Caco-2 (cell line): ENCODE measurements at places on chromosomes 11 and 22. TPM values are rescaled to one million over a fixed set of nuclear protein-coding genes. Genes with fewer than 3 reads are reported as not detected.
A peak's percentile ranks its signal among the peaks of the same experiment; 100 is the strongest.

OMP gene
- 0.70 and 2.5 TPM in 2 replicates for total RNA-seq

DNA sequence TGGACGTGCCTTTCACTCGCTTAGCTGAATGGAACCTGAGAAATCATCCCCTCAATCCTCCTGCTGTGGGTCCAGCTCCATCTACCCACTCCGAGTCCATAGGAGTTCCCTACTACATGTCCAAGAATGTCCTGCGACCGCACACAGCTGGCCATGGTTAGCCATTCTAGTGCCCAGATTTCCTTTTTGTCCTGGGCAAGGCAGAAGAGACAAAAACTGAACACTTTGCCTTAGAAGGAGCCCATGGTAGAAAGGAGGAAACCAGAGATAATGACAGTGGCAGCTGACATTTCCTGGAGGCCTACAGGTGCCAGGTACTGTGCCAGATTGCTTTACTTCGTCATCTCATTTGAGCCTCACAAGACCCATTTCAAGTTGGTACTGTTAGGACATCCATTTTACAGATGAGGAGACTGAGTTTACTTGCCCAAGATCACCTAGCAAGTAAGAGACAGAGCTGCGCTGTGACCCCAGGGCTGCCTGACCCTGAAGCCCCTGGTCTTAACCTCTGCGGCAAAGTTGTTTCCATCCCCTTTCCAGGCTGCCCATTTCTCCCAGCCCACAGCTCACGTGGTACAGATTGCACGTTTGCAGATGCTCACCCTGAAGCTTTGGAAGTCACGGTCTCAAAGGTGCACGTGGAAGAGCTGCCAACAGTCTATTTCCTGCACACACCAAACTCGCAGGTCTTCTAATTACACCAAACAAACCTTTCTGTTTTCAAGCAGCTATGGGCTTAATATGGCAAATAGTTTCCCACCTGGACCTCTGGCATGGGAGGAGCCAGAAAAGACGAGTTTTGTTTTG lies 112.7 kb downstream of the ZBTB16 start:
- no peaks in the 10 kb centered on the region for H3K27me3 ChIP-seq
- H3K27ac ChIP-seq: no peak overlapping the region
- H3K4me1 ChIP-seq: peaks cover 10% of the 10 kb centered on the region
- H3K4me3 ChIP-seq: no peak overlapping the region
- H3K36me3 ChIP-seq: 0 out of 2 replicates have a peak, but pooled peaks cover 2% of the 10 kb centered on the region
- no peak for DNase-seq

DNA sequence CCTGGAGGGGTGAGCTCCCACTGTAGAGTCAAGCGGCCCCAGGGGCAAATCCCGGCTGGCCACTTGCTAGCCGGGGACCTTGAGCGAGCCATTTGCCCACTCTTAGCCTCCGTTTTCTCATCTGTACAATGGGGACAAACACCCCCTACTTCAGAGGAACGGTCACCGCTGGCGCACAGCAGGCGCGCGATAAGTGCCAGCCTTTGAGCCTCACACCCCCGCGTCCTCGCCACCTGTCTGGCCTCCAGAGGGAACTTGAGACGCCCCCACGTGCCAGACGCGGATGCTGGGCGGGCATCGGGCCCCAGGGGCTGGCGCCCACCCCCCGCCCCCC lies 72.6 kb upstream of the TCF20 start:
- H3K4me3 ChIP-seq: peak overlapping the region; percentile 38
- no peak for DNase-seq
- H3K27ac ChIP-seq: peak overlapping the region; percentile 32
- H3K4me1 ChIP-seq: no peaks in the 10 kb centered on the region

TMEM45B gene
- 58.2 and 60.0 TPM in 2 replicates for total RNA-seq

RPS19BP1 gene
- total RNA-seq: 85.8 and 88.0 TPM in 2 replicates

PISD gene
- total RNA-seq: 56.7 and 58.7 TPM in 2 replicates

GRCh38 chr11:1238767-1239595 lies 16.1 kb downstream of the MUC5B start:
- H3K36me3 ChIP-seq: no peaks in the 10 kb centered on the region
- H3K4me3 ChIP-seq: no peak overlapping the region
- H3K27me3 ChIP-seq: no peaks in the 10 kb centered on the region
- DNase-seq: peak; percentile 84

GRCh38 chr22:50443801-50444625 lies 30.8 kb downstream of the SBF1 start:
- no peaks in the 10 kb centered on the region for H3K27me3 ChIP-seq
- H3K4me1 ChIP-seq: no peaks in the 10 kb centered on the region
- DNase-seq: no peak
- H3K36me3 ChIP-seq: no peaks in the 10 kb centered on the region
- H3K4me3 ChIP-seq: no peak overlapping the region

DNA sequence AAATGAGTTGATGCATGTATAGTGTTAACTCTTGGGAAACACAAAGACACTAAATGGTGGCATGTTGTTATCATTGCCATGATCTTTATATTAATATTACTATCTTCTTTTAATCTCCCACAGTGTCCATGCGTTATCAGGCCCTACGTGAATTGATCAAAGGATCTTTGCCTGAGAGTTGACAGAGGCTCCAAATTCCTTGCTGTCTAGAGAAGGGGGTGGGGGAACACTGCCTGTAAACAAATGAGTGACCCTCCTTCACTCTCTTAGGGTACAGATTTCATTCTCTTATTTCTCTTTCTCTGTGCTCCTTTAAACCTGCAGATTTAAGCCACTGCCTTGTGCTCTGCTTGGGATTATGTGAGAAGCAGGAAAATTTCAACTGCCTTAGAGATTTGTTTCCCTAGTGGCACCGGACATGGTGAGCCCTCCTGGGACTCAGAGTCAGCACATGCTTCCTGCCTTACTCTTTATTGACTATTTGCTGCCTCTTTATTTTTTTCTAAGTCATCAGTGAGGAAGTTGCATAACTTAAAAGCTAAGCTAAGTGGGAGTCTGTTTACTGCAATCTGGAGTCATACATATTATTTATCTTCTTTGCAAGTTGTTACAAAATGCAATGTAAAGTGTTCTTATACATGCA lies 122.9 kb downstream of the MAML2 start:
- H3K36me3 ChIP-seq: no peaks in the 10 kb centered on the region
- no peak overlapping the region for H3K4me3 ChIP-seq
- peak overlapping the region; percentile 81 for H3K27ac ChIP-seq
- DNase-seq: peak; percentile 67
- no peaks in the 10 kb centered on the region for H3K27me3 ChIP-seq
- H3K4me1 ChIP-seq: peaks cover 47% of the 10 kb centered on the region

- no peak for DNase-seq
- no peaks in the 10 kb centered on the region for H3K36me3 ChIP-seq
- H3K27me3 ChIP-seq: no peaks in the 10 kb centered on the region; the same call in 1 of the 2 replicates
- no peak overlapping the region for H3K4me3 ChIP-seq
- H3K27ac ChIP-seq: no peak overlapping the region
Measured at GRCh38 chr22:26410386-26410785, 18.7 kb upstream of the ASPHD2 start.

- no peak for DNase-seq
- H3K36me3 ChIP-seq: no peaks in the 10 kb centered on the region
- no peaks in the 10 kb centered on the region for H3K4me1 ChIP-seq
- H3K27me3 ChIP-seq: no peaks in the 10 kb centered on the region
- H3K4me3 ChIP-seq: no peak overlapping the region
- no peak overlapping the region for H3K27ac ChIP-seq
Measured at GRCh38 chr11:120658071-120658423, 146.5 kb downstream of the GRIK4 start.

KBTBD4 gene
- 11.9 and 12.5 TPM in 2 replicates for total RNA-seq

DNA sequence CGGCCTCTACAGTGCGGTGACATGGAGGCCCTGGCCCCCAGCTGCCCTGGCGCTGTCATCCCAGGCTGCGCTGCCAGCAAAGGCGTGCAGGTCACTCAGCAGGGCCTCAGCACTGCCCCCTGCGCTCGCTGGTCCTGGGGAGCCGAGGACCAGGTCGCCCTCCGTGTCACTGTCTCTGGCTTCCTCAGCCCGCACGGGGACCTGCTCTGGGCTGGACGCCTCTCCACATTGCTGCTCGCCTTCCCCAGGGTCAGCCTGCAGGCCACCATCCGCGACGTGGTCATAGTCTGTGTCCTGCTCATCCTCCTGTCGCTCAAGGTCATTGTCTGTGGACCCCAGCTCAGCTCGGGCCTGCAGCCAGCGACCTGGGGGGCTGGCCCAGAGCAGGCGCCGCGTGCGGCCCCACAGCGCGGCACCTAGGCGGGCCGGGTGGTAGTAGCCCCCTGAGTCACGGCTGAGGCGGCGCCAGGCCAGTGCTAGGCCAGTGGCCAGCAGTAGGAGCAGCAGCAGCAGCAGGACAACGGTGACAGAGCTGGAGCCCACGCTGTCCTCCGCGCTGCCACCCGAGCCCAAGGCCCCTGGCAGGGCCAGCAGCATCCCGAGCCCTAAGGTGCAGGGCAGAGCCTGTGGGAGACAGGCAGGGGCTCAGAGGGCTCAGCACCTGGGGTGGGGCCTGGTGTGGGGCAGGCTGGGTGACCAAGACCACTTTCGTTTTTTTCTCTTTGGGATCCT lies 1.6 kb downstream of the PTPRCAP start:
- no peak overlapping the region for H3K4me3 ChIP-seq
- no peaks in the 10 kb centered on the region for H3K4me1 ChIP-seq
- peaks cover 21% of the 10 kb centered on the region for H3K36me3 ChIP-seq
- no peak for DNase-seq
- H3K27me3 ChIP-seq: no peaks in the 10 kb centered on the region
- H3K27ac ChIP-seq: peak overlapping the region; percentile 45

GRCh38 chr11:111499483-111499882 lies 12.7 kb downstream of the BTG4 start:
- no peaks in the 10 kb centered on the region for H3K27me3 ChIP-seq
- DNase-seq: no peak
- H3K36me3 ChIP-seq: no peaks in the 10 kb centered on the region
- no peak overlapping the region for H3K4me3 ChIP-seq
- H3K27ac ChIP-seq: no peak overlapping the region
- no peaks in the 10 kb centered on the region for H3K4me1 ChIP-seq

C11orf91 gene
- not detected in 2 replicates for total RNA-seq

PNPLA5 gene
- total RNA-seq: not detected in 2 replicates

- H3K36me3 ChIP-seq: no peaks in the 10 kb centered on the region
- peak; percentile 63 for DNase-seq
- peaks cover 16% of the 10 kb centered on the region for H3K4me1 ChIP-seq
Measured at GRCh38 chr11:61587541-61587941, 6.7 kb upstream of the SYT7 start.

DNA sequence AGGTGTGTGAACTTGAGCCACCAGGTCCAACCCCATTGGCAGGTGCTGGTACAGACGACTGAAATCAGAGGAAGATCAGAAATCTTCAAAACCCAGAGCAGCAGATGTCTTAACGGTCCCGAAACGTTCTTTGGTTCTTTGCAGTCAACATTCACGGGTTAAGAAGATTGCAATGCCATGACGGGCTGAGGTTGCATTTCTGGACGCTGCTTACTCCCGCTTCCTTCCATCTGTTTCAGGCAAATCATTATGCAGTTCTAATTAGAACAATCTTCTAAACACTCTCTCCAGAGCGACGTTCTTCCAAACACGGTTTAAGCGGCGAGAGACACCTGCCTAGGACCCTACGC lies 492 bp upstream of the LUZP2 start:
- H3K27ac ChIP-seq: no peak overlapping the region
- no peak overlapping the region for H3K4me3 ChIP-seq
- no peak for DNase-seq

CARD16 gene
- 0.77 and 1.5 TPM in 2 replicates for total RNA-seq

GRCh38 chr11:26011474-26011873 lies 320.5 kb upstream of the ANO3 start:
- no peaks in the 10 kb centered on the region for H3K36me3 ChIP-seq
- no peaks in the 10 kb centered on the region for H3K4me1 ChIP-seq
- no peak for DNase-seq
- H3K27me3 ChIP-seq: no peaks in the 10 kb centered on the region

RAB38 gene
- total RNA-seq: 0.41 and 1.2 TPM in 2 replicates

- H3K4me1 ChIP-seq: no peaks in the 10 kb centered on the region
- no peaks in the 10 kb centered on the region; the same call in 1 of the 2 replicates for H3K27me3 ChIP-seq
- H3K36me3 ChIP-seq: no peaks in the 10 kb centered on the region
- DNase-seq: no peak
Measured at GRCh38 chr22:43363315-43364168, 20.4 kb upstream of the SCUBE1 start.

- peak overlapping the region; percentile 98 for H3K27ac ChIP-seq
- DNase-seq: no peak
- peaks cover 36% of the 10 kb centered on the region for H3K4me1 ChIP-seq
- peak overlapping the region; percentile 96 for H3K4me3 ChIP-seq
Measured at GRCh38 chr11:102111787-102112508, 1.7 kb downstream of the YAP1 start.

GRCh38 chr11:128628325-128628673 lies 40.9 kb upstream of the ETS1 start:
- no peak overlapping the region for H3K4me3 ChIP-seq
- no peak overlapping the region for H3K27ac ChIP-seq
- DNase-seq: no peak
- H3K36me3 ChIP-seq: no peaks in the 10 kb centered on the region

GRCh38 chr11:67290801-67291200 lies 1.7 kb downstream of the ANKRD13D start:
- no peaks in the 10 kb centered on the region for H3K27me3 ChIP-seq
- no peak for DNase-seq
- H3K36me3 ChIP-seq: peaks cover 13% of the 10 kb centered on the region
- H3K4me3 ChIP-seq: no peak overlapping the region

CD3G gene
- total RNA-seq: 0.16 and 0.32 TPM in 2 replicates

DNA sequence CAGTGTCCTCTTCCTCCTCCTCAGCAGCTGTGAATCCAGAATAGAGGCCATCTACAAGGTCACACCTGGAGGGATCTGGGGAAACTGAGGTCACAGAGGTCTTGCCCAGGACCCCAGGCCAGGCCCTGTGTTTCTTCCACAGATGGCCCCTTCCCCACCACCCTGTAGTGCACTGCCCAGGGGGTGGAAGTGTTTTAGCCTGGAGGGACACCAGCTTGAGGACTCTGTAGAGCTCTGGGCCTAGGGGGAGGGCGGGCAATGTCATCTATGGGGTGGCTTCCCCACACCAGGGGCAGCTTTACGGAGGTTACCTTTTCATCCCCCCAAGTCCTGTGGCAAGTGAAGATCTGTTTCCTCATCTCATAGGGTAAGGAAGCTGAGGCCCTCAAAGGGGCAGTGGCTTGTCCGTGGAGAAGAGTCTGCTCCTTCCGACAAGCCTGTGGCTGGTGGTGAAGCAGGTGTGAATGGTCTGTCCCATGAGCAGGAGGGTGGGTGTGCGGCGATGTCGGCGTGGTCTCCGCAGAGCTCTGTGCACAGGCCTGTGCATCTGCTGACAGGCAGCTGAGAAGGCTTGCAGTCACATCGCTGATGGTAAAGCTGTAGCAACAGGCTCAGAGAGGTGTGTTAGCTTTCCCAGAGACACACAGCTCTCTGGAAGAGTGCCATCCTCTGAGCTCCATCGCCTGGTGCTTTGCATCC lies 74.1 kb upstream of the WNT7B start:
- no peak for DNase-seq
- H3K36me3 ChIP-seq: no peaks in the 10 kb centered on the region
- no peaks in the 10 kb centered on the region for H3K4me1 ChIP-seq
- no peaks in the 10 kb centered on the region; the same call in 1 of the 2 replicates for H3K27me3 ChIP-seq
- no peak overlapping the region for H3K27ac ChIP-seq

DNA sequence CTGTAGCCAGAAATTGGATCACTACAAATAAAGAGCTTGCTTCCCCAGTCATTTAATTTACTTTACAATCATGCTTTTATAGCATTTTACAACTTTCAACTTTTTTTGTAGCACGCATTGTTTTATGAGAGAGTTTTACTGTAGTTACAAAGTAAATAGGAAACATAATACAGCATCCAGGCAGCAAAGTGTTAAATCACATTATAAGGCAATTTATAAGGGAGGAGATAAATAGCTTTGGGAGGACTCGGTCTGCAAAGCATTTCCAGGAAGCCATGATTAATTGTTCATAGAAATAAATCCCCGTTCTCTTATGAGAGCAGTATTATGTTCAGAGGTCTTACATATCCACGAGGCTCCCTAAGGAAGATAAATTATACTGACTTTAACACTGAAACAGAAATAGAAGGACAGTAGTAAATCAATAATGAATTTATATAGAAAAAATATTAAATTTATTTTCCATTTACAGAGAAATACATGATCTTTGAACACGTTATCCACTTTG lies 792.6 kb upstream of the RAG2 start:
- H3K27ac ChIP-seq: no peak overlapping the region
- no peaks in the 10 kb centered on the region for H3K4me1 ChIP-seq
- H3K27me3 ChIP-seq: no peaks in the 10 kb centered on the region
